Urinary bladder (tissue), 4 donors: ENCODE measurements at places on chromosomes 1 and 21.

- no peak for DNase-seq
Observed at GRCh38 chr1:8062861-8063260, 36.8 kb upstream of the ERRFI1 start.

- no peak for DNase-seq
Observed at GRCh38 chr1:41713141-41713540, 205.6 kb downstream of the HIVEP3 start.

DNA sequence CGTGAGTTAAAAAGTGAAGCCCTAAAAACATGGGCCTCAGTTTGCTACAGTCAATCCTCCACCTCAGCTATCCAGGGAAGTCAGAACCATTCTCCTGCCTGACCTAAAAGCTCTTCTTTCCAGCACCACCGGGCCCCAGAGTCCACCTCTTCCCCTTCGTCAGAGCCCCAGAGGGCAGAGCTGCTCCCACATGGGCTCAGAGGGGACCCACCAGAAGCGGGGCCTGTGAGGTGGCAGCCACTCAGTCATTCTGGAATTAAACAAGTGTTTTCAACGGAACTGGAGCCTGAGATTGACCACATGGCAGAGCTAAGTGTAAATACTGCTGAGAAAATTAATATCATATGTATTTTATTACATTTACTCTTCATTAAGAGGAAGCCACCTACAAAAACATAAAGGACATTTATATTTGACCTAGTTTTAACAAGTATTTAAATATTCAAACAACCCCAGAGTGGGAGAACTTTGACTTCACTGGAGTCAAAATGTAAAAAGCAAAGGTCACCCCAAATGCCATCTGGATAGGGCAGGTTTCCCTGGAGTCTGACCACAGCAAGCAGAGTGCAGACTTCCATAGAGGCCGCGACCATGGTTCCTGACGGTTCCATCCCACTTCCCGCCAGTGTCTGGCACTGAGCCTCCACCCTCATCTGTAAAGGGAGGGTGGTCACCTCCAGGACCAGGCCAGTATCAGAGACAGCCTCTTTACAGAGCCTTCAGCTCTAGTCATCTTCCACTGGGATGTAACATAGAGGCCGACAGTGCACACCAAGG is 1.8 kb downstream of the SUMO3 start:
- DNase-seq, result no peak

- DNase-seq, result no peak
Observed at GRCh38 chr1:7097938-7098592, 312.8 kb downstream of the CAMTA1 start.

GRCh38 chr1:184621260-184621659 is 133.4 kb downstream of the EDEM3 start:
- no peak for DNase-seq

GRCh38 chr1:22271847-22272801 is 129.2 kb upstream of the WNT4 start:
- DNase-seq, result no peak
